ENCODE measurements at places on chromosomes 11 and 22.

DNA sequence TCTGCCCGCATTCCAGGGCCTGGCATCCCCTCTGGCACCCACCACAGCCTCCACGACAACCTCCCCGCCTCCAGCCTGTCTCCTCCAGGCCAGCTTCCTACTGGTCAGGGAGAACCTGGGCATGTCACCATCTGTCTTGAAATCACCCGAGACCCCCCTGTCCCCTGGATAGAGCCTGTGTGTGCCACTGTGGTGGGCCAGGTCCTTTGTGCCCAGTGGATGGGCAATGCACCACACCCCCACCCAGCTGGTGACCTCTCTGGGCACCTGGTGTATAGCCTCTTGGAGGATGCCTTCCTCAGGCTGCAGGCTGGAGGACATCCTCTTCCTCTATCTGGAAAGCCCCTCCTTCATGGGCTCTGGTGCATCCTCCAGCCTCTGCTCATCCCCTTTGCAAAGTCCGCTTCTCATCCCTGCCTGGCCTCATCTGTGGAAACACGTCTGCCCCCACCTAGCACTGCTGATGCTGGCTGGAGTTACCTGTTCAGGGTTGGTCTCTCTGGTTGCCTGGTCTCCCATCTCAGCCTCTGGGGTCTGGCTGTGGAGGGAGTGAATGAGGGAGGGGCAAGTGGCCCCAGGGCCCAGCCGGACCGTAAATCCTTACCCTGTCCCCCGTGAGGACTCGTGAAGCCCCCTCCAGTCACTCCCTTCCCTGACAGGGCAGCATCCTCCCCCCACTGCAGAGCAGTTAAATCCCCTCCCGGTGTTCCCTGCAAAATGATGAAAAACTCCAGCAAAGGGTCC, 589.6 kb downstream of the TBC1D22A start:
- DNase-seq: no peak

GRCh38 chr11:69339041-69339733, 45.2 kb downstream of the MYEOV start:
- DNase-seq: no peak

DNA sequence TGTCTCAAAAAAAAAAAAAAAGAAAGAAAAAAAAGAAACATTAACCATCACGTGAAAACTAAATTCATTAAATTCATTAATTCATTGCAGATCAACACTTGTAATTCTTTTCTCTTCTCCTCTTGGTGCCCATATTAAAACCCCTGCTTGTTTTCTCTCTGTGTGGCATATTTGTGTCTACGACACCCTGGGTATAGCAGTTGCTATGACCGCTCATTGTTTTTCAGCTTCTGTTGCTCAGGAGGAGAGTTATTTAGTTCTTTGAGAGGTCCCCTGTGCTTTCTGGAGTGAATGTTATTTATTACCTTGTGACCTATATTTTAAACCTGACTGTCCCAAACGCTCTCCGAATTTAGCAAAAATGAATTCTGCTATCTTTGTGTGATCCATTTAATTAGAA, 62.3 kb upstream of the CLMP start:
- DNase-seq: no peak

- no peak for DNase-seq
Measured at GRCh38 chr11:10023212-10023611, 270.8 kb downstream of the SBF2 start.

DNA sequence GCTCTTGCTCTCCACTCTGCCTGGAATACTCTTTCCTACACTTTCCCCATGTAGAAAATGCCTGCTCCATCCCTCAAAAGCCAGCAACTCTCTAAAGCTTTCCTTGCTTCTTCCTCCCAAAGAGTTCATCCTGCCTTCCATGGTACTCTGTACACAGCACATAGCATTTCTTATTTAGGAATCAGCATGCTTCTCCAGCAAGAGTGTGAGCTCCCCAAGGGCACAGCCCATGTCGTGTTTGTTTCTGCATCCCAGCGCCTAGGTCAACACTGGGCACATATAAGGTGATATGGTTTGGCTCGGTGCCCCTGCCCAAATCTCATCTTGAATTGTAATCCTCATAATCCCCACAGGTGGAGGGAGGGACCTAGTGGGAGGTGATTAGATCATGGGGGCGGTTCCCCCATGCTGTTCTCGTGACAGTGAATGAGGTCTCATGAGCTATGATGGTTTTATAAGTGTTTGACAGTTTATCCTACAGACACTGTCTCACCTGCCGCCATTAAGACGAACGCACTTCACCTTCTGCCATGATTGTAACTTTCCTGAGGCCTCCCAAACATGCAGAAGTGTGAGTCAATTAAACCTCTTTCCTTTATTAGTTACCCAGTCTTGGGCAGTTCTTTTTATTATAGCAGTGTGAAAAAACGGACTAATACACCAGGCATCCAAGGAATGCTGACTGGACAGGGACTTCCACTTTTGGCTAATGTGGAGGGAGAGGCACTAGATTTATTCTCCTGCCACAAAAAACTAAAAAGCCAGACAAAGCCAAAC, 8.2 kb downstream of the VPS37C start:
- no peak for DNase-seq

DNA sequence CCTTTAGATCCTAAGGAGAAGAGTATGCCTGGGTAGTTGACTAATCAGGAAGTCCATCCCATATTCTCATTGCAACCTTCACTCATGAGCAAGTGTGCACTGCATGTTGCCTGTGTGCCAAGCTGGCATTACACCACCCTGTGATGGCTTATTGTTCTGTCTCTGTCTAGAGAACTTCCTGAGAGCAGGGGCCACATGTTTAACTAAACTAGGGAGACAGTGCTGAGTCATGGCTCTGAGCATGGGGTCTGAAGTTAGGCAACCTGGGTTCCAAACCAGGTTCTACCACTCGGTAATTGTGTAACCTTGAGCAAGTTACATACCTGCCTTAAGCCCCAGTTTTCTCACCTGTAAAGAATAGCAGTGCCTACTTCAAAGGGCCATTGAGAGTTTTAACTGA, 39.6 kb downstream of the CSNK2A3 start:
- DNase-seq: no peak

DNA sequence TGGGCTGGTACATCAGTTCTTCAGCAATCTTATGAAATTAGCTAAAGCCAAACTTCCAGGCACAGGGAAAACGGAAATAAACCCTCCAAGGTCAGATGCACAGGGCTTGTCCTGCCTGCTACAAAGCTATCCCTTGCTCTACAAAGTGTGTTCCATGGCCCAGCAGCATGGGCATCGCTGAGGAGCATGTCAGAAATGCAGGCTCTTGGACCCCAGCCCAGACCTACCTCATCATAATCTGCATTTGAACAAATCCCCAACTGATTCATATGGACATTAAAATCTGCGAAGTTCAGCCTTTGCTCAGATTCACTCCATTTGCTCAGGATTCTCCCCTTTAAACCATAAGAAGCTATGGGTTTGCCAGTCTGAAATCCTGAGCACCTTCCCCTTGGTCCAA, 129.7 kb upstream of the CSNK2A3 start:
- no peak for DNase-seq

DNA sequence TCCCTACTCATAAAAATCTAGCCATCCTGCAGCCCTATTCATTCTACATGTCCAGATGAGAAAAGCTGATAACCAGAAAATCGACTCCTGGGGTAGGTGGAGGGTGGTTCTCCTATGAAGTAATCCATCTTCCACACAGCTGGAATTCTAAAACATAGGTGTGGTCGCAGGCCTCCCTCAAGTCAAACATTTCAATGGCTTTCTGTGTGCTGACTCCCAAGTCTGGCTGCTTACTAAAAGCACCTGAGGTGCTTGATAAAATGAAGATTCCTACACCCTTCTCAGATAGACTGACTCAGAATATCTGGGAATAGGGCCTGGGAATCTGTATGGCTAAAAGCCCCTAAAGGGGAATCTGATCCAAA, 26.1 kb downstream of the IRAG1 start:
- no peak for DNase-seq

DNA sequence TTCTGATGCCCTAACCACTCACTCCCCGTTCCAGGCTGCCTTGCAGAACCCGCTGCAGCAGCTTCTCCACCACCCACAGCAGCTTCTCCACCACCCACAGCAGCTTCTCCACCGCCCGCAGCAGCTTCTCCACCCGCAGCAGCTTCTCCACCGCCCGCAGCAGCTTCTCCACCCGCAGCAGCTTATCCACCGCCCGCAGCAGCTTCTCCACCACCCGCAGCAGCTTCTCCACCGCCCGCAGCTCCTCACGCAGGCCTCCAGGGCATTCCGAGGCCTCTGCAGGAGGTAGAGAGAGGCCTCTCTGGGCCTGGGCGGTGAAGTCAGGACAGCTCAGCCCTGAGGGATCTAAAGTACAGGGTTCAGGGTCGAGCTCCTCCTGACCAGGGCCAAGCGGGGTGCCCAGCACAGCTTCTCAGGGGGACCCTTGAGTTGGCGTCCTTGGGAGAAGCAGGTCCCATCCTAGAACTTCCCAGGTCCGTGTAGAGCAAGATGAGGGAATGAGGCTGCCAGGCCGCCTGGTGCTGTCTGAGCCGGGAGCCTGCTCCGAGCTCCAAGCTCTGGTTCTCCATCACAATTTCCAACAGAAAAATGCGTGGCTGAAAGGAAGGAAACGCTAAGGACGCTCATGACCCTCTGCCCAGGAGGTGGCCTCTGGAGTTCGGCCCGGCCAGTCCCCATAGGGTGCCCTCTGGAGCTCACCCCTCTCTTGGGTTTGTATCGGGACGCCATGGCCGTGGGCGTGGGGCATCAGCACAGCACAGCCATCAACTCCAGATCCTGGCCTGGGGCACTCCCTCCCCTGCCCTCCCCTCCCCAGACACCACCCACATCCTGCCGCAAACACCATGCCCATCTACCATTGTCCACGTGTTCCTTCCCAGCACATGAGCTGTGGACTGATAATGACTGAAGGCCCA, 528.6 kb downstream of the BRD1 start:
- DNase-seq: no peak

DNA sequence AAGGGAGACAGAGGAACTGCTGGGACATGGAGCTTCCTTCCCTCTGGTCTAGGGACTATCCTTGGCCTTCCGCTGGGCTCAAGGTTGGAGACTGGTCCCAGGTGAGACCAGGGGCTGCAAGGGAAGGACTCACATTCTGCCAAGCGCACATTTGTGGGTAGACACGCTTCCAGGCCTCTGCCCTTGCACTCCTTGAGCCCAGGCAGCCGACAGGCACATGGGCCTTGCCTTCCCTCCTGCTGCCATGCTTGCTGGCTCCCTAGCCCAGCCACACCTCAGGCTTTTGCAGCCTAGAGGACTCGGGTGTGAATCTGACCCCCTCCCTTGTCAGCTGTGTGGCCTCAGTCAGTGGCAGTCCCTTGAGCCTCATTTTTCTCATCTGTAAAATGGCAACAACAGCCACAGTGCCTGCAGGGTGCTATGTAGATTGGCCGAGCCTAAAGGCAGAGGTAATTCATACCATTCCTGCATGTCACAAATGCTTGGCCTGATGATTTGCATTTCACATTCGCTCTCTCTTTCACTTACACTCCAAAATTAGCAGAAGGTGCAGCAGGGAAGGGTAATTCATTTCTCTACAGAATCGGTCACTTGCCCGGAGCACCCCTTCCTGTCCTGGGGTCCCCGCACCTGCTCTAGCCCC, 57.6 kb upstream of the NECTIN1 start:
- DNase-seq: no peak

DNA sequence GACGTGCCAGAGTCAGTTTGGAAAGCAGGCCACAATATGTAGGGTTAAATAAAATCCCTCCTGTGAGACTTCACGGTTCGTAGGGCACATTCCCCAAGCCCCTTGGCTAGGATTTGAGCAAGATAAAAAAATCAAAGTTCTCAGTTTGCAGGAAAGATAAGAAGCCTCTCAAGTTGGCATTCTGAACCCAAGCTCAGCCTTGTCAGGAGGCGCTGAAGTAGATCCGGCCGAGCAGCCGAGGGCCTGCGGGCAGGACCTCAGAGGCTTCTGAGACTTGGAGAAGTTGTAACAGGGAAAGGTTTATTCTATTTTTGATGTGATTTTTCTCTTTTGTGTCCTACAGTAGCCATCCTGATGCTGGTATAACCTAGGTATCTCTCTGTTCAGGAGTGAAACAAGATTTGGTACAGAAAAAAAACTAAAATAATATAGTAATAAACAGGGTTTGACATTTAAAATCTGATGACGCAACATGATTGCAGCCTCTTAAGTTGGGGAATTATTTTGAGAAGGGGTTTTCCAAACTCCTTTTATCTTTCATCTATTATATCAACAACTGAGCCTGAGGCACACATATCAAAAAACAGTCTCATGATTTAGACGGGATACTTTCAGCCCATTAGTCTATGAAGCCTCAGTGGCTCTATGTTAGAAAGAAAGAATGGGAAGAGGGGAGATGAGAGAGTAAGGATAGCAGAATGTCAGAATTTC, 10.1 kb downstream of the PATE2 start:
- no peak for DNase-seq

DNA sequence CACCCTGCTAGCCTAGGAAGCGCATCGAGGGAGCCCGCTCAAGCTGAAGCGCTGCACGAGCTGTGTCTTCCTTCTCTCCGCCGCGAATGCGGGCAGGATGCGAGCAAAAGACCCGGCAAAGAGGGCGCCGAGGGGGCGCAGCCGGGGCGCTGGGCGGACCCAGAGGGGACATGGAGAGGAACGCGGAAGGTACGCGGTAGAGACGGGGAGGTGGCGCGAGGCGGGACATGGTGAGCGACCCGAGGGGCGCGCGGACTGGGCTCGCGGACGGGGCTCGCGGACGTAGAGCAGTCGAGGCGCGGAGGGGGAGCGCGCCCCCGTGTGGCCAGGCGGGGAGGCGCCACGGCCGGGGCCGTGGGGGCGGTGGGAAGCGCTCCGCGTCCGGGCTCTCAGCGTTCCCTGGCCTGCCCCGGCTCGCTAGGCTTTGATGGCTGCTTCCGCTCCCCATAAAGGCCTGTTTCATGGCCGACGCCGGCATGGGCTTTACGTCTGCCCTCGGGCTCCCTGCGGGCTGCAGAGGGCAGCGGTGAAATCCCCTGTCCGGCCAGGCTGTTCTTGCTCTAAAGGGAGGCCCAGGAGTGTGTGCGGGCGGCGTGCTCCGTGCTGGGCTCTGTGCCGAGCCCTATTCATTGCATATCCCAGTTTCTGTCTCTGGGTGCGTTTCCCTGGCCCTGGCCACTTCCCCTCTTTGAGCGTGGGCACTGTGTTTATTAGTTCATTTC, 31.2 kb upstream of the TRIM29 start:
- peak; percentile 78 for DNase-seq

DNA sequence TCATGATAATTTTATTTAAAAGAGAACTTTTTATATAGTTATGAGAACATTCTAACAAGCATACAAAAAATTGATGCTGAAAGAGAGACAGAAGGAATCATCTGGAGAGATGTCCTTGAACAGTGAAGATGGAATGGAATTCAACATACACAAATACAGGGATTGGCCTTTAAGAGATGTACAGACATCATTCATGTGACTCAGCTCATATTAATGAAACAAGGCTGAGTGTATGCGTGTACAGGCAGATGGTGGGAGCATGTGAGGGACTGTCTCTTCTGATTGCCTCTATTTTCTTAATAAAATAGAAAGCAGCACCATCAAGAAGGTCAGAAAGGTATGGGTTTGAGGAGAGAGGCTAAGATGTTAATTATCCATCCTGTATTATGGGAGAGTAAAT, 793.3 kb downstream of the CNTN5 start:
- DNase-seq: no peak

DNA sequence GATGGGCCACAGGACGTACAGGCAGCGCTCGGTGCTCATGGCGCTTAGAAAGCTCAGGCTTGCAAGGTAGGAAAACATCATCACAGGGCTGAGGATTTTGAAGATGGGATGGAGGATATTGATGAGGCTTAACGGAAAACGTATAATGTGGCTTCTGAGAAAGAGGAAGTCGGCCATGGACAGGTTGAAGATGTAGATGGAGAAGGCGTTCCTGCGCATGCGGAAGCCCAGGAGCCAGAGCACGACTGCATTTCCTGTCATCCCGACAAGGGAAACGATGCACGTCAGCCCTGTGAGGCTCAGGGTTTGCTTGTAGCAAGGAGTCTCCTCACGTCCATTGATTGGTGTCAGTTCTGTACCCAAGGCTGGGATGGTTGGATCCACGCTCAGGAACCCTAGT, 17.4 kb upstream of the MRGPRX1 start:
- no peak for DNase-seq

All from NCI-H1092 treated with DMSO at 0.1 percent for 48 hours (cell line).